Cerebellar cortex (tissue), 1 donor: ENCODE measurements at places on chromosomes 4 and X.

- DNase-seq, result no peak
These were observed 53.8 kb downstream of the NFKB1 start for GRCh38 chr4:102554992-102555391.

DNA sequence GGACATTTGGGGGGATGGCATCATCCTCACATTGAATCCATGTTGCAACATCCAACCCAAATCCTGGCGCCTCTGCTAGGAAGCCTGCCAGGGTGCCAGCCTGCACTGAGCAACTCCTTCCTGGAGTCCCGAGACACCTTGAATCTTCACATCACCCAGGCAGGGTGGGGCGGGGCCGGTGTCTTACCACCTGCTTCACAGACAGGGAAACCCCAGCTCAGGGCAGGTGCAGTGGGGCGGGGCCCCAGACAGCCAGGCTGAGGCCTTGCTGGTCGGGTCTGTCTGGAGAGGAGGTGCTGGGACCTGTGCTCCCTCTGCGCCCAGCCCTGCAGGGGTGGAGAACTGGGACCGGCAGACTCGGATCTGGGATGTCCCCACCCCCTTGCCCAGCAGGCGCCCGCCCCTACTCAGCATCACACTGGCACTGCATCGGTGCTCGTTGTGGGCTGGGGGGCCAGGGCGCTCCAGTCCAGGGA lies 31.5 kb upstream of the HTRA3 start:
- no peak for DNase-seq

- no peak for DNase-seq
These were observed 17.6 kb upstream of the CC2D2A start for GRCh38 chr4:15451866-15452765.

- no peak for DNase-seq
These were observed 62.6 kb upstream of the TSPAN5 start for GRCh38 chr4:98720871-98721480.

GRCh38 chrX:106300656-106301055 lies 132.6 kb downstream of the PWWP3B start:
- DNase-seq, result no peak

GRCh38 chr4:139763672-139764071 lies 98.1 kb downstream of the MGST2 start:
- peak; percentile 73 for DNase-seq

GRCh38 chrX:78979789-78980464 lies 34.7 kb downstream of the P2RY10 start:
- DNase-seq, result no peak

DNA sequence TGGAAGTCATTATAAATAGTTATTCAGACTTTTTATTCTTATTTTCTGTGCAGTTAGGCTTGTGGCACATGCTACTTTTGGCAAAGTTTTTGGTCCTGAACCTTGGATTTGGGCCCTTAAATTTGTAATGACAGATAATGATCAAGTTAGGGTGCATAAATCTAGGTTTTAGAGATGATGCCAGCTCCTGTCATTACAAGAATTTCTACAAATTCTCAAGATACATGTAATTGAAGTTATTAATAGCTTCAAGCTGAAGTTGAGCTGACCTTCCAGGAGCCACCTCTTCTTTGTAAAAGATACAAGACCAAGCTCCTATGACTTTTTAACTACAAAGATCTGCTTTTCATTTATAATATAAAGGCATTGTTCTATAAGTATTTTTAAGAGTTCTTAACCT lies 255.6 kb upstream of the UGT8 start:
- DNase-seq, result no peak

DNA sequence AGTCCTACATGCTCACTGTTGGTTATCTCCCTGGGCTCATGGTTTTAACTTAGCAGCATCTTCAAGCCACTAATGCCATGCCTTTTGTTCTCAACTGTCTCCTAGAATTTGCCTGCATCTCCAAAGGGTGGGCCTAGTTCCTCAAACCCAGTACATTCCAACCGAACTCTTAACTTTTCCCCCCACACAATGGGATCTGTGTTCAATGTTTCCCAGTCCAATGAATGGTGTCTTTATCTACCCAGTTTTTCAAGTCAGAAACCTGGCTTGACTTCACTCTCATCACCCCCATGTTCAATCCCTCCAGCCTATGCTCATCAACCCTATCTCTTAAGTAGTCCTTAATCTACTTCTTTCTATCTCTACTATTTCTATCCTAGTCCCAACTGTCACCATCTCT lies 12.9 kb downstream of the CD40LG start:
- DNase-seq, result no peak

- no peak for DNase-seq
These were observed 47.2 kb downstream of the FAM114A1 start for GRCh38 chr4:38914854-38915253.

DNA sequence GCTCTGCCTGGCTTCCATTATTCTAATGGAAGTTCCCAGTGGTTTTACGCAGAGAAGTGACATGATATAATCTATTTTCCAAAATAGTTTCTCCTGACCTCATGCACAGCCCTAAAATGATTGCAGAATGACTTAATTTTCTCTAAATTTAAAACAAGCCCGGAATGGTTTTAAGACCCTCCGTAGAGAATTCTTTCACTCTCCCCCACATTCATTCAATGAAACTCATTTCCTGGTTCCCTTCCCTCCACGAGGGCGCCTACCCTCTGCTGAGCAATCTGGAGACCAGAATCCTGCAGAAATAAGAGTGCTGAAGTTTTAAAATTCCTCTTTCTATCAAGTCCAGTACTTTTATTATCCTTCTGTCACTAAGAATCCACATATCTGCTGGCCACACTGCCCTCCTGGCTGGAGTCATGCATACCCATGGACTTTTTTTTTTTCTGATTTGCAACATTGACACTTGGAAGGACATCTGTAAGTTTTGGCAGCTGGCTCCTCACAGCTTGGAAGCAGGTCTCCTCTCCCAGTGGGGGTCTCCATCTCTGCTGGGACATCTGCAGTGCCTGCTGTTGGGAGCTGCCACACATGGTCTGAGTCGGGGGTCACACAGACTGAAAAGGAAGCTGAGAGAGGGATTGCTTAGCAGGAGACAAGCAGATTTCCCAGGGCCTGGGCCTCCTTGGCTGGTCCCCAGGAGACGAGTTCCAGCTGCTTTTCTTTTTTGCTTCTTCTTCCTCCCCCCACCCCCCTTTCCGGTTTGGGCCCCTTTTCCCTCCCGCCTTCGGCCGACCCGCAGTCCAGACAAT lies 86.1 kb downstream of the SOWAHB start:
- no peak for DNase-seq

GRCh38 chrX:109728173-109728535 lies 4.9 kb downstream of the ACSL4 start:
- no peak for DNase-seq

DNA sequence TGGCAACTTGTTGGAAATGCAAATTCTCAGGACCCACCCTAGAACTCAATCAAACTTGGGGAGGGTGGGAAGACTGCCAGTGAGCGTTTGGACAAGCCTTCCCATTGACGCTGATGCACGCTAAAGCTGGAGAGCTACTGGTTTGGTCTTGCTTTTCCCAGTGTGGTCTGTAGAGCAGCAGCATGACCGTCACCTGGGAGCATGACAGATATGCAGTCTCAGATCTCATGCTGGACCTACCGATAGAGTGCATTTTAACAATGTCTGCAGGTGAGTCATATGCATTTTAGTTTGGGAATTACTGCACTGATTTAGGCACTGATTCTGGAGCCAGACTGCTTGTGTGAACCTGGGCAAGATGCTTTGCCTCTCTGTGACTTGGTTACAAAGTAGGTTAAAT lies 27.2 kb downstream of the HPF1 start:
- DNase-seq, result no peak

- DNase-seq, result no peak
These were observed 71.3 kb downstream of the NBDY start for GRCh38 chrX:56800307-56800706.

DNA sequence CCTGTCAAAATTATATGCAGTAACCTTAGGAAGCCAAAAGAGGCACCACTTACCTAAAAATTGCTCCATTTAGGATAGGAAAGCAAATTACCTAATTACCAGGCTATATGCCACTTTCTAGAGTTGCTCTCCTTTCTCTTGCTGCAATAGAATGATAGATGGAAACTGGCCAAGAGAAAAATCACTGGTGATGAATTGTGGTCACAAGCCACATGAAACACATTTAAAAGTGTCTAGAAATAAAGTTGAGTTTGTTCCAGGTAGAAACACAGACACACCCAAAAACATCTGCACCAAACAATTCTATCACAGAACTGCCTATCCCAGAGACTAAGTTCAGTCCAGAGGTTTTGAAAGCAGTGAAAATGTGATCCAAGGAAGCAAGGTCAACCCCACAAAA lies 337.7 kb downstream of the PCDH19 start:
- no peak for DNase-seq

- no peak for DNase-seq
These were observed 4.4 kb upstream of the CCDC149 start for GRCh38 chr4:24917076-24917856.

DNA sequence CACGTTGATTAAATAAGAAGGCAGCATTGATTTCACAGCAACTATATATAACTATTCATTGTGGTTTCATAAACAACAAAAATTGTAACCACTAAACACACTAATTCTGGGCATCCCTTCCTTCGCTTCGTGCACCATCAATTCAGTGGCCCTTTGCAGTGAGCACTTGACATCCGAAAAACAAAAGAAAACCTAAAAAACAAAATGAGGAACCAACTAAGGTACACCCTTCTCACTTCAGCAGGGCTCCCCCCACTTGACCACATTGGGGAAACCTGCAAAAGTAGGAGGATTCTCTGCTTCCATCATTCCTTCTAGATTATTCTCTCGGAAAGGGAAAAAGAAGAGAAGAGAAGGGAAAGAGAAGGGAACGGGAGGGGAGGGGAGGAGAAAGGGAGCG lies 28.3 kb downstream of the NBDY start:
- DNase-seq, result no peak

DNA sequence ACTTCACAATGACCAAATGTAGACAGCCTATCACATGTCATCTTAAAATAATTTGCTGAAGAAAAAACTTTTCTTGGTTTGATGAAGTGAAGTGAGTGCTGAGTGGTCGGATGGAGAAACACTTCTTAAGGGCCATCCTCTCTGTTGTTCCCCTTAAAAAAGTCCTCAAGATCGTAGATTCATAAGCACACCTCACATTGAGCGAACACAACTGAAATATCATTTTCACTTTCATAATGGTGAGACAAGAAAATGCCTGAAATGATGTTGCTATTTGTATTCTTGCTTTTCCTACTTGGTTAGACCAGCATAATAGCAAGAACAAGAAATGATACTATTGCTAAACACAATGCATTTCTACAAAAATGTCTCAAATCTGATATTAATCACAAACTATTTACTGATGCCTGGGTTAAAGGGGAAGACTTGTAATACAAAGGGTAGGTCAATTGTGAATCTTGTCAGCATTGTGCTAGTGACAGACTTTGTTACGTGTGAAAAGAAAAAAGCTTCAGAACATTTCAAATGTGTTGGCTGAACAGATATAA lies 305.6 kb upstream of the NR3C2 start:
- no peak for DNase-seq

DNA sequence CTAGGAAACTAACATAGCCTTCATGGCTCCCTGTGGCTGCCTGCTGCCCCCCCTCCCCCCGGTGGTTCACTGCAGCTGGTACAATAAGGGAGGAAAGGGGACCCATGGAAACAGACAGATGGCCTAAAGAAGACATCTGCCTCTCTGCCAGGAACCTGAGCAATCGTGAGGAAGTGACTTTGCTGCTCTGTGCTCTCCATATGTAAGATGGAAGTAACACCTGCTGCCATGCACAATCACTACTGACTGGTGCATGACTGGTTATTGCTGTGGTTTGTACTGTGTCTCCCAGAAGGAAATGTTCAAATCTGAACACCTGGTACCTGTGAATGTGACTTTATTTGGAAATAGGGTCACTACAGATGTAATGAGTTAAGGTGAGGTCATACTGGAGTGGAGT lies 43.6 kb downstream of the CD99L2 start:
- no peak for DNase-seq

GRCh38 chr4:96375367-96375766 lies 535.5 kb downstream of the PDHA2 start:
- no peak for DNase-seq

DNA sequence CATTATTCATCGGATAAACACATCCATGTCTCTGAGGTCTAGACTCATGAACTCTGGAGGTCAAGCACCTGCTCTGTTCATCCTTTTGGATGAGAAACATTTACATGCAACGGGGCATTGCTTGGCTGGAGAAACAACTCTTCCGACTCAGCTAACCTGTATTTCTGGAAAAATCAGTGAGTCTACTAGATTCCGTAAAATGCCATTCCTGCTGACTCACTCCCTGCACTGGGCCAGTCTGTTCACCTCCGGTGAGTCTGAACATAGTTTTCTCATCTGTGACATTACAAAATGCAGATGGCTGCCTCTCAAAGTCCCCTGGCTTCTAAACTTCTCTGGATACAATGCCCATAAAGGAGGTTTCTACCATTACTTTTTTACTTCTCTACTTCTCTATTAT lies 185.7 kb upstream of the HS3ST1 start:
- DNase-seq, result no peak

GRCh38 chr4:165151734-165152133 lies 39.1 kb upstream of the TMEM192 start:
- no peak for DNase-seq

DNA sequence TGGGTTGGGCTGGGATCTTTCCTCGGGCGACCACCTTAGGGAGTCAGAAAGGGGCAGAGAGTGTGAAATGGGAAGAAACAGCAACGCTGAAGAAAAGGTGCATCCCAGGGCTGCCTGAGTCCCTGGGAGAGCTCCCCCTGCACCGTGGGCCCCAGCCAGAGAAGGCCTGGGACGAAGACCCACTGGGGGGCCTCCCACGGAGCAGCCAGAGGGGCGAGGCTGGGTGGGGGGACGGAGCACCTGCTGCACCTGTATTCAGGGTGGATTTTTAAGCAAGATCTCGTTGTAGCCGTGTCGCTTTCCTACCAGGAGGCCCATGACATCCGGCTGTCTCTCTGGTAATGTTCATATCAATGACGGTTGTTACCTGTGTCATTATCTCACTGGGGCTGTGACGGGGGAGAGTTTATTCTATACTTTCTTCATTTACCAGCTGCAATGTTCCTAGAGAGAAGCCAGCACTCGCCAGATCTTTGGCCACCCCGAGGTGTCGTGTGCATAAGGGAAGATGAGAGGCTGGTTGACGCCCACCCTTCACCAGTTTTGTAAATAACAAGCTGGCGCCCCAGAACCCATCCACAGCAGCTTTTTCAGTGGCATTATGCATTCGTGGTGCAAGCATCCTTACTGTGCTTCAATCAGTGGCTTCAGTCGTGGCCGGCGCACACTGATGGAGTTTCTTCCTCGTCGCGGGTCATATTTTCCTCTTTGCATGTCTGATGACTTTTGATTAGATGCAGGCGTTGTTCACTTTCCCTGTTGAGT lies 5.6 kb upstream of the PCGF3 start:
- DNase-seq, result no peak

- DNase-seq, result no peak
These were observed 127.5 kb upstream of the NRK start for GRCh38 chrX:105694839-105695238.
